ENCODE measurements at places on chromosomes 7 and 10.

- no peak for DNase-seq
Observed at GRCh38 chr7:130292682-130293257, at the start of gene CPA4. Gene CPA4 (plus strand): TSS chr7:130293161. CDS start chr7:130293181, 20 bp downstream.

DNA sequence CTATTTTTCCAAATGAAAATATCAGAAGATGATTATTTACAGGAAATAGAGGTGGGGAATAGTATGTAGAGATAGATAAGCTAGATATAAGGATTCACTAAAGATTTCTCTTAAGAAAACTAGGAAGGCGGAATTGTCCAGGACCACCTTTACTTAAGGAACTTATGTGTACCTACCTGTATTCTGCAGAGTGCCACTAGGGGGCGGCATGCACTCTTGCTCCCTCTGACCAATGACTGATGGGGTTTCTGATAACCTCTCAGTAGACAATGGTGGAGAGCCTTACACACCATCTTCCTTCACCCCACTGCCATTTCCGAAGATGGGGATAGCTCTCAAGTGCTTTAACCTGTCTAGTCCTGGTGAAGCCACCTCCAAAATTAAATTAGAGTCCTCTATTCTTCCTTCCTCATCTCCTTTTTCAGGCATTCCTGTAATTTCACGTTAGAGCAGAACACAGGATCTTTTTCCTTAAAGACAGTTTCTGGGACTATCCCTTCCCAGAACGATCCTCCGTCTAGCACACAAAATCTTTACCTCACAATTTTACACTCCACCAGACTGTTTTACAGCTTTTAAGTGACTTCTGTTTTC lies 453.1 kb downstream of the SORCS1 start:
- DNase-seq = peak; percentile 1

- DNase-seq = no peak
Observed at GRCh38 chr7:41175435-41175834, 527.5 kb downstream of the INHBA start.

DNA sequence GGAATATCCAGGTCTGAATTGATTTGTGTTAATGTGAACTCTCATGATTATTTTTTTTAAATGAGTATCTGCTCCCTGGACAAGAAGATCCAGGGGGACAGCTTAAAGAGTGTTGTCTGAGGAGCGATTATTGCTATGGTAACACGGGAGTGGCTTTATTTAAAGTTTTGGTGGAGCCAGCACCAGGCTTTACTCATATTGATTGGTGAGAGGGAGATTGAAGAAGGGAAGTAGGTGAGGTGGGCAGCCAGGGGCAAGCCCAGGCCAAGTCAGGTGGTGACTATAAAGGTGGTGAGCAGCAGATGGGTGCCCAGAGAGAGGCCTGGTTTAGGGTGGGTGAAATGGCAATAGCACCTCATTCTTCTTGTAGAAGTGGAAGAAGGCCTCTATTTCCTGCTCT lies 10.2 kb upstream of the AGR2 start:
- DNase-seq = no peak
